Inflammatory macrophage treated with lipopolysaccharide for 4 hours (primary cell): ENCODE measurements at places on chromosomes 2 and 18.

DNA sequence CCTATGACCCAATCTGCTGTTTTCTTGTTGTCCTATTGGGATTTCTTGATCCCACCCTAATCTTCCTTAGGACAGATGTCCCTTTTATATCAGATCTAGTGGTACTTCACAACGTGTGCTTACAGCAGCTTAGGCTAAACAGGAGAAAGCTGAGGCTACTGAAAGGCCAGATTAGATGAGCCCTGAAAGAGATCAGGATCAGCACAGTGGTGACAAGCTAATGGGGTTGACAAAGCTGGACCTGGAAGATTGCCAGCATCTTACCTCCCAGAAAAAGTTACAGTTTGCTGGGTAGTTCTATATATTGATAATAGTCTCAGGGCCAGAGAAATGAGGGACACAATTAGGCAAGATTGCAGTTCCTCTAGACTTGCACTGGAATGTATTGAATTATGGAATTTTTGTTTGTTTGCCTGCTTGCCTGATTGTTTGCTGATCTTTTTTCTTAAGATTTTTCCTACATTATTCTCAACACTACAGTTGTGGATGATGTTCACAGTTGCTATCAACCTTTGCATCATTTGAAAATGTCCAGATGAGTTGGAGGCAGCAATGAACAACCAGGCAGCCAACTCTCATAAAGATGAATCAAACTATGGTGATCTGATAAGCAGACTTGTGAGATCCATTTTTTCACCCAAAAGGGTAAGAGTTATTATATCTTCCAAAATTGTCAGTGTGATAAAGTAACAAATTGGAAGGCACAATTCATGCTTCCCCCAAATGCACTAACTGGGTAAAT is 49.1 kb upstream of the PIK3C3 start:
- no peak for DNase-seq

- DNase-seq, result peak; percentile 39
Observed at GRCh38 chr2:205684871-205685313, 2.6 kb downstream of the NRP2 start.

GRCh38 chr2:18085593-18085992 is 207.1 kb downstream of the KCNS3 start:
- DNase-seq, result no peak

- DNase-seq, result peak; percentile 48
Observed at GRCh38 chr2:102442967-102443828, 20.2 kb downstream of the IL18RAP start.

GRCh38 chr2:163123526-163123925 is 285.0 kb upstream of the KCNH7 start:
- no peak for DNase-seq

DNA sequence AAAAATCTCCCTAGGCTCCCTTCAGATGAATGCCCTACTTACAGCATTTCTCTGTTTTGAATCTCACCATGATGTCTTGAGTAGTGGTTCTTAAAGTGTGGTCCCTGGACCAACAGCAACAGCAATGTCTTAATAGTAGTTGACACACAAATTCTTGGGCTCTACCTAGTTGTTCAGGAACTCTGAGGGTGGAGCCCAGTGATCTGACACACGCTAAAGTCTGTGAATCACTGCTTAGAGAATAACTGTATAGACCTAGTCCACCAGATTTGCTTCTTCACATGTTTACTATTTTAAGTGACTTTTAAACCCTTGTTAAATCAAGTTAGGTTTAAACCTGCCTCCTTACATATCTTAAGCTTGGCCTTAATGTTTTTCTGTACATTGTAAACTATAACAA is 47.6 kb upstream of the ARHGAP15 start:
- DNase-seq, result no peak

DNA sequence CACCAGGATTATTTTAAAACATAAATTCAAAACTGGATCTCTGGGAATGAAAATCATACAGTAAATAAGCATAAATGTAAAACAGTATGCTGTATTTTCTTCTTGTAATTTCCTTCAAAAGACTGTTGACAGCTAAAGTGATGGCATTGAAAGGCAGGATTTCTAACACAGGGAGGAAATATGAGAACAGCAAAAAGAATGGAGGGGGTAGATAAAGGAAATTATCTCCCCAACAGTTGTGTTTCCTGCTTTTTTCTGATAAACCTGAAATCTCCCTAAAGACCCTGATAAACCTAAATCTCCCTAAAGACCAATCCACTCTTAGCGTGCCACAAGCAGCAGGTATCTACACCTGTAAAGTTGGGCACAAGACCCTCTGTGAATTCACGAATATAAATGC is 50.8 kb downstream of the PIAS2 start:
- no peak for DNase-seq

- DNase-seq, result no peak
Observed at GRCh38 chr18:36889321-36889720, 60.4 kb downstream of the KIAA1328 start.

DNA sequence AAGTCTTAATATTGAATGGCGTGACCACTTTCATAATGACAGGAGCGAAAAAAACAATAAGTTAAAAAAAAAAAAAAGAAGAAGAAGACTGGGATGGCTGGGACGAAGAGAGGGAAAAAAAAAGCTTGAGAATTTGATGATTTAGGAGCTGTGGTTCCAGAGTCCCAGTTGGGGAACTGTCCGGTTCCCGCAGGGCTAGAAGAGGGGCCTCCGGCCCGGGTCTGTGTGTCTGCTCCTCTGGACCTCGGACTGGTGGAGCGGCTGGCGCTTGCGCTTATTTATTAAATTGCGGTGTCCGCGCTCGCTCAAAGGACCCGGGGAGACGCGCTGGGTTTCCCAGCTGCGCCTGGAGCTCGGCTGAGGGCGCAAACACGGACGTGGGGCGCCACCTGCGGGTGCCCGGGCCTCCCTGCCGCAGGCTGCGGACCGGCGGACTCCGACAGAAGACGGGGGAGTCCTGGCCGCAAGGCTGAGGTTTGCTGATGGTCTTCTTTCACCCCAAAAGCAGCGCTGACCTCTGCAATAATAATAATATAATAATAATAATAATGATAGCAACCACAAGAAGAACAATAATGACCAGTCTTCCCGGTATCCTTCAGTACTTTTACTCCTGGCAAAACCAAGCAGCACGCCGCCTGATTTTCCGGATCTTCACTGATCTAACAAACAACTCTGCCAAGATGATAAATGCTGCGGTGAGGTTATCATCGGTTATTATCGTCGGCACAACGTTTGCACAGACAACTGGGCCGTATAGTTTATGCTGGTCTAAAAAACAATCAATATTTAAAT is at the start of gene CBLN2:
Gene CBLN2, minus strand, starts transcription at position 251 of the 795 bp plus-strand sequence. CDS start 2,182 bp downstream, outside the sequence.
- peak; percentile 26 for DNase-seq

DNA sequence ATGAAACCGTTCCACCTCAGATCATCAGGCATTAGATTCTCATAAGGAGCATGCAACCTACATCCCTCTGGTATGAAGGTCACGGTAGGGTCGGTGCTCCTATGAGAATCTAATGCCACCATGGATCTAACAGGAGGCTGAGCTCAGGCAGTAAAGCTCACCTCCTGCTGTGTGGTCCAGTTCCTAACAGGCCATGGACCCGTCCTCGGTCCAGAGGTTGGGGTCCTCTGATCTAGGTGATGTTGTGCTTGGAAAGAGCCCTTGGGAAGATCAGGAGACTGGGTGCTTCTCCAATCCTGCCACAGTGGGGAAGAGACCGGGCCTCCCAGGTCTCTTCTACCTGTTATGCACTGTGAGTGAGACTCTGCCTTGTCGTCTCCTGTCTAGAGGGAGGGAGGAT is 104.6 kb downstream of the ACKR3 start:
- no peak for DNase-seq

DNA sequence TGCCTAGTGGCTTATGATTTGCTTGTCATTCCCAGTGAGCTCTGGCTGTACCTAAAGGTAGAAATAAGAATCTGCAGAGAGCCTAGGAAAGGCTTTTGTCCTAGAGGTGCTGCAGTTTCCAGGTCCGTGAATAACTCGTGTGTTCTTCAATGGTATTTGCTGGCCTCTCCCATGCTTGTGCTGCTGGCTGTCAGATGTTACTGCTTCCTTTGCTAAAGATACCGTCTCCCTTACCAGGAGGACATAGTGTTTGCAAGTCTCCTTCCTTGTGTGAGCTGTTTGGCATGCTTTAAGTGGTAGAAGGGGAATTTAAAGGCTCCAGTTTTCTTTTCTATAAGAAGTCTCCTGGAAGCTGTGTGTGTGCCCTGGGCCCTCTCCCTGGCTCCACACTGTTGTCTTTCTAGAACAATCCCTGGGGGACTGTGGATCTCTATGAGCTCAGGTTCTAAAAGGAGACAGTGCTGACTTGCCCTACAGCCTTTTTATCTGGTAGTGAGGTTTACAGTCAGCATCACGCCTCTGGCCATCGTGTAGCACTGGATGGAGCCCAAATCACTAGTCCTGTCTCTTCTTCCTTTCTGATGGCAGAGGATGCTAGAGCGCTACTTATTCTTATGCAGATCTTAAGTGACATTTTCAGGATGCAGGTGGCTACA is 65.8 kb downstream of the RNF144A start:
- no peak for DNase-seq

DNA sequence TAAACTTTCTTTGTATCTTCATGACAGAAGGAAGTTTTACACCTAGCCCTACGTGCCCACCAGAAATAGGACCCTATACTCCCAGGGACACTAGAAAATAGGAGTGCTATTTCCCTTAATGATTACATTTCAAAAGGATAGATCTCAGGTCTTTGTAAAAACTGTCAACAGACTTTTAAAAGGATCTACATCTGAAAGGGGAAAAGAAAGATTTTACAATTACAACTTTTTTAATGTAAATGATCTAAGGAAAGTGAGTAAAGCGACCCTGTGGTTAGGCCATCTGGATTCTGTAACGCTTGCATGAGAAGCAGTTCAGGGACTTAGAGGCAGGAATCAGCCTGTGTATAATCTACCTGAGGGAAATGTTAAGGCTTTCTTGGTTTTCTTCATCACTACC is 431.8 kb upstream of the MC4R start:
- no peak for DNase-seq

DNA sequence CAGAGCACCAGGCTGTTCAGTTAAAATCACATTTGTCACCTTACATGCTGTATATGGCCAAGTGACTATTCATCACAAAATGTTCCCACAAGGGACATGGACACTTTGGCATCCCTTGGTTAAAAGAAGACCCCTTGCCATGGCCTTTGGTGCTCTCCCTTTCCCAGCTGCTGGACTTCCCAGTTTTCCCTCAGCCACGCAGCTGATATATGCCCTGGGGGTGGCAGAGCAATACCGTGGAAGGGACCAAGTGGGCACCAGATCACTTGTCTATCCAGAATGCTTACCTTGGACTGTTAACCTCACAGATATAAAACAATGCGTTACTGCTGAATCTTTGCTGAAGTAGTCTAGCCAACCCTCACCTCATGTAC is 35.3 kb downstream of the PAIP2B start:
- no peak for DNase-seq
